ENCODE measurements at places on chromosomes 6 and 20. TPM values are rescaled to one million over a fixed set of nuclear protein-coding genes. Genes with fewer than 3 reads are reported as not detected.

Gene TTPAL
- 8.7 TPM for total RNA-seq

Gene PI16
- total RNA-seq, result 6.2 TPM

DNA sequence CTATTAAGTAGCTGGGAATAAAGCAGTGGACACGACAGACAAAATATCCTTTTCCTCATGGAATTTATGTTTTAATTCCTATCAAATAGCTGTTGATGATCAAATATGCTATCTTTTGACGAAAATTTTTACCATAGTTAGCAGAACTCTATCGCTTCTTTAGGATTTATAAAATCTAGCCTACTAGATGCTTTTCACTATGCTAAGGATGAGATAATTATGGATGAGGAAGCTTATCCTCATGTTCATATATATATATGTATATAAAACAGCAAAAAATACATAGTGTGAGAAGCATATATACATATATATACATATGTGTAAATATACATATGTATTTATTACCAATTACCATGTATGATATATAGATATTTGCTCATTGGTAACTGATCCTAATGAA, 12.9 kb upstream of the PRSS16 start:
- DNase-seq, result no peak

Gene TMEM217
- total RNA-seq, result not detected

DNA sequence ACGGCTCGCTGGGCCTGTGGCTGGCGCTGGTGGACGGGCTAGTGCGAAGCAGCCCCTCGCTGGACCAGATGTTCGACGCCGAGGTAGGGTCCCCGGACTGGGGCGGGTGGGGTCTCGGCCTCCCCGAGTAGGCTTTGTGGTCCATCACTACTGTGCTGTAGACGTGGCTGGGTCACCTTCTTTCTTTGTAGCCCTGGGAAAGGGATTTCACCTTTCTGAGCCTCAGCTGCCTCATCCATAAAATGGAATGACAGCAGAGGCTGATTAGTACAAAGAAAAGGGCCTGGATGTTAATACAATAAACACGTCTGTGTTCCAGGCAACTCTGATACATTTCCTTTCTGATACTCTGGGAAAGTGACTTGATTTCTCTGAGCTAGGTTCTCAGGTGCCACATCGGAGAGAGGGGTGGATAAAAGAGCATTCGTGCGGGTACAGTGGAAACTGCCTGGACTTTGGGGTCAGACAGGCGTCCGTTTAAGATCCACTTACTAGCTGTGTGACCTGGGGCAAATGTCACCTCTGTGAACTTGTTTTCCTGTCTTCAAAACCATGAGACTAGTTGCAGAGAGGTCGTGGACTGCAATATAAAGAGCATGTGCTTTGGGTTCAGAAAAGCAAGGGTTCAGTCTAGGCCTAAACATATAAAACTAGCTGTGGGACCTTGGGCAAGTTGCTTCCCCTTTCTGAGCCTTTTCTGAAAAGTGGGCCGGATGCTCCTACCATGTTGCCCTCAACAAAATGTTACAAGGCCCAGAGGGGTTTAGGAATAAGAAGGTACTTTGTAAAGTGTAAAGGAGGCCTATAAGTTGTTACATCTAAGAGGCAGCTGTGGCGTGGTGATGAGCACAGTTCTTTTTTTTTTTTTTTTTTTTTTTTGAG, 896 bp downstream of the SYS1 start:
- DNase-seq, result no peak

GRCh38 chr6:116511424-116512110, at the start of gene CALHM5:
Gene CALHM5 (plus strand): TSS chr6:116511639. CDS start chr6:116511697, 58 bp downstream.
- no peak for DNase-seq

- no peak for DNase-seq
Measured at GRCh38 chr20:33833333-33833732, 22.2 kb downstream of the CHMP4B start.
